ENCODE measurements at places on chromosomes 2 and 18.

DNA sequence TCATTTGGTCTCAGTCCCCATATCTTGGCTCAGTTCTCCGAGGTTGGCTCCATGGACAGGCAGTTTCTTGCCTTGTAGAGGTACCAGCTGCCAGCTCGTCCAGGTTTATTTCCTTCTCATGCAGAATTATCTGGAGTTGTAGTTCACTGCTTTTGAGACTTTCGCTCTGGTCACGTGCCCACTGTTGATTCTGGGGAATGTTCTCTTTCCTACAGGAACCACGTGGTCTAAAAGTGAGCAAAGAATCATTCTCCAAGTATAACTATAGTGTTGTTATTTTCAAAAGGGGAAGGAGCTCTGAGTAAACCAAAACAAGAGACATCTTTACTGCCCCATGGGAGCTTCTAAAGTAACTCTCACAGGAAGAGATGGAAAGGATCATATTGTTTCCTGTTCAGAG lies 41.2 kb upstream of the RAB27B start:
- DNase-seq, result no peak

GRCh38 chr2:234447189-234447588 lies 49.7 kb downstream of the ARL4C start:
- DNase-seq, result no peak

- DNase-seq, result no peak
Measured at GRCh38 chr2:16094811-16095210, 154.5 kb downstream of the MYCN start.

DNA sequence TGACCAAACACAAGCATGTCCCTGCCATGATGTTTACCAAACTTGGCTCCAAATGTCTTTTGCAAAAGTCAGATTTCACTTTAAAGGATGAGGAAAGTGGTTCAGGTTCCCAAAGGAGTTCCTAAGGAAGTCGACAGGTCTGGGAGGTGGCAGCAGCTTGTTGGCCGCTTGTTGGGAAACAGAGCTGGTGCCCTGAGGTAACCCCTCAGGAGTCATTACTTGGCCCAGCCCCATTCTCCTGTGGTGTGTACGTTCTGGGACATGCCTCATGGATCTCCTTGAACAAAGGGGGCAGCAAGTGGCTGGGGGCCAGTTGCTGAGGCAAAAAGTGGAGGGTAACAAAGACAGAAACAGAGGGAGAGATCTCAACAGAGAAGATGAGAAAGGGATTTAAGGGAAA lies 10.9 kb downstream of the TMBIM1 start:
- no peak for DNase-seq

DNA sequence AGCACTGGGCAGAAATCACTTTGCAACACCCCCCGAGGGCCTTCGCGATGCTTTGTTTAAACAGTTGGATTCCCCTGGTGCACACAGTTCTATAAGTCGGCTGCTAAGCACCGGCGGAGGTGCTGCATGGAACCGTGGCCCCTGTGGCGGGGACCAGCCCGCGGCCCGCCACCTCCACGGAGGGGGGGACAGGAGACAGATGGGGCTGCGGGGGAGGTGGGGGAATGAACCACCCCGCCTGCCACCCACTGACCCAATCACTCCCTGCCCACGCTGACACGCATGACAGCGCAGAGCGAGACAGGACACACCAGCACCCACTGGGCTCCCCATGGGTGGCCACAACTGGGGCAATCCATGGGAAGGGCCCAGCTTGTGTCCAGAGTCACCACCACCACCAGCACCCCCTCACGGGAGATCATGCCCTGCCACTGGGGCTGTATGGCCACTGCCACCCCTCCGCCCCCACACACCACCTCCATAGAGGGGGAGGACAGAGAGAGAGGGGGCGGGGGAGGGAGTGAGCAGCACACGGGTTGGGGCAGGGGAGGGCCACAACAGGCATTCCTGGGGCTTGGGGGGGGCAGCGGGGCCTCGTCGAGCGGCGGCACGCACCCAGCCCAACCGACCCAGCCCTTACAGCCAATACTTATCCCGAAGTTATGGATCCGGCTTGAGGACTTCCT lies 118.3 kb upstream of the ANKRD30BL start:
- DNase-seq, result no peak

DNA sequence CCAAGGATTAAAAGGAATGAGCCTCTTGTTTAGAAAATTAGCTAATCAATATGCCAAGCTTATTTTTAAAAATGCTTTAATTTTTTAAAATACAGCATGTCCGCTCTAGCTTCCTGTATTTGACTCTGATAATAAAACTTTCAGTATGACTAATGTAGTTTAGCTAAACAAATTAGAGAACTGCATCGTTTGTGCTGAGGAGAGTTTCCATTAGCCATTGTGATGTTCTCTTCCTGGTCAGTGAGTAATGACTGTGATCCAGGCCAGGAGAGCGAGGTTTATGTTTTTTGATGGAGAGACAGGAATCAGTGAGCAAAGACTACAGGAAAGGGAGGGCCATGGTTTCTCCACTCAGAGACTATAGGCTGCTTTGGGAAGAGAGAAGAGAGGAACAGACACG lies 237.2 kb upstream of the ETAA1 start:
- no peak for DNase-seq

GRCh38 chr2:98726205-98726604 lies 4.7 kb downstream of the MGAT4A start:
- DNase-seq, result no peak

DNA sequence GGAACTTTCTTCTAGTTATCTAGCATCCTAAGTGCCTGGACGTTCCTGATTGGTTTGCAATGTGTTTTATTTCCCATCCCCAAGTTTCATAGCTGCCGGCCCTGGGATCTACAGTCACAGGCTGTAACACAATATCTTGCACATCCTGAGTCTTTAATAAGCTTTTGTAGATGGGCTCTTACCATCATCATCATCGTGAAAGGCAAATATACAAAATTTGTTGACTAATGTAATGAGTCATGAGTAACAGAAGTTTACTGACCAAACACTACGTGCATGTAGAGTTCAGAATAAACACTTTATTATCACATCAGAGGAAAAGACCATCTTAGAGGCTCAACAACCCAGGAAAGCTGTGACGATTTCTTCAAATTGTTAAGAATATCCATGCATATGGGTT lies 8.1 kb upstream of the TYMS start:
- no peak for DNase-seq

GRCh38 chr2:26588576-26588975 lies 52.6 kb downstream of the CIB4 start:
- no peak for DNase-seq

GRCh38 chr2:216315802-216316603 lies 56.3 kb downstream of the MARCHF4 start:
- no peak for DNase-seq

GRCh38 chr2:176156301-176156806 lies 753 bp upstream of the HOXD3 start:
- DNase-seq, result no peak

- no peak for DNase-seq
Measured at GRCh38 chr2:45707006-45707405, 55.5 kb downstream of the PRKCE start.

GRCh38 chr18:66833646-66834045 lies 229.8 kb upstream of the CDH19 start:
- DNase-seq, result no peak

- no peak for DNase-seq
Measured at GRCh38 chr18:13014818-13015217, 23.7 kb downstream of the CEP192 start.

- no peak for DNase-seq
Measured at GRCh38 chr2:26558271-26559043, 80.5 kb upstream of the OTOF start.

DNA sequence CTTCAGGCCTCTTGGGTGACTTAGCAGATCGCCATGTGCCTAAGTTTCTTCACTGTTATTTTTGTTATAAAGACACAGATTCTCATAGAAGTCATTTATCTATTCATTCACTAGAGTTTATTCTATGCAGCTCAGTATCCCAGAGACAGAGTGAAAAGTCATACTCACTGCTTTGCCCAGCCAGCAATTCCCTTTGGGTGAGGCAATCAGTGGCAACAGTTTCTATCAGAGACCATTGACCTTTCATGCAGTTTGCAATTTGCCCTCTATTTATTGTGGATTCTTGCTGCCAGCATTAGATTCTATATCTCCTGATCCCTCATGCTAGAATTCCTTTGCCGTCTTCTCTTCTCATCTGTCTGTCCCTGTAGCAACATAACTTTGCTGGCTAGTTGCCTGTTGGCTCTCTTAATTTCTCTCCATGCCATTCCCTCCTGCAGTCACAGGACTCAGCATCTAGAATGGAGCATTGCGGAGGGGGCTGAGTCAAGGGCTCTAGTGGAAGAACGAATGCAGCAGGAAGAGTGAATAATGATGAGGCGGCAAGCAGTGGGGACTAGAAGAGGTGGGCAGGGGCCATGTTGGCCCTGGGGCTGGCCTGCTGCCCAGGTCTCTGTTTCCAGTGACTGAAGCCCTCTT lies 12.2 kb downstream of the SLC9A4 start:
- DNase-seq, result no peak

DNA sequence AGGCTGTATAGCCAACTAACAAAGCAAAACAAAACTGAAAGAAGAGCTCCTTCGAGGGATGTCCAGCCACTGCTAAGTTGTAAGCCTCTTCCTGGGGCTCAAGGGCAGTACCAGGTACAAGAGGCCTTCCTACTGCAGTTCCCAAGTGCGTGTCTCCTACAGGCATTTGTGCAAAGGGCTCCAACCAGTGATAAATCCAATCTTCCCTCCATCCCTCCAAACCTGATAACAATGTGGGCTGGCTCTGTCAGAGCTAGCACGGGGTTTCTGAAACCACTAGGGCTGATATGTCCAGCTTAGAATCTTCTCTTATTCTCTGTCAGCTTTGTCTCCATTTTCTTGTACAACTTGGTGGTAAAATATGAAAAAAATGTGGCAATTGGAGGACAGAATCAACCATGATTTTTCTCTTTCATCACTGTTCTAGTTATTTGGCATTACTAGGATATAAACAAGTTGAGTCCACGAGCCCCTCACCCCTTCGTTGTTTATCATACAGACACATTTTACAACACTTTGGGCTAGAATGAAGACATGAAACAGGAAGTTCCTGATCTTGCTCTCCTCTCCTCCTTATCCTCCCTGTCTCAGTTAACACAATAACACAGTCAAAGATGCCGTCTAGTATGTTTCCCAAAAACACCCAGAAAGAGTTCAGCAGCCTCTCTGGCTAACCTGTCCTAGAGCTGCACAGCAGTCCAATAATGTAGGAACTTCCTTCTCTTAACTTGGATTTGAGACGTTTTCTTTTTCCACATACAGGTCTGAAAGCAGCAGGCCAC lies 35.4 kb upstream of the WIPF1 start:
- no peak for DNase-seq

DNA sequence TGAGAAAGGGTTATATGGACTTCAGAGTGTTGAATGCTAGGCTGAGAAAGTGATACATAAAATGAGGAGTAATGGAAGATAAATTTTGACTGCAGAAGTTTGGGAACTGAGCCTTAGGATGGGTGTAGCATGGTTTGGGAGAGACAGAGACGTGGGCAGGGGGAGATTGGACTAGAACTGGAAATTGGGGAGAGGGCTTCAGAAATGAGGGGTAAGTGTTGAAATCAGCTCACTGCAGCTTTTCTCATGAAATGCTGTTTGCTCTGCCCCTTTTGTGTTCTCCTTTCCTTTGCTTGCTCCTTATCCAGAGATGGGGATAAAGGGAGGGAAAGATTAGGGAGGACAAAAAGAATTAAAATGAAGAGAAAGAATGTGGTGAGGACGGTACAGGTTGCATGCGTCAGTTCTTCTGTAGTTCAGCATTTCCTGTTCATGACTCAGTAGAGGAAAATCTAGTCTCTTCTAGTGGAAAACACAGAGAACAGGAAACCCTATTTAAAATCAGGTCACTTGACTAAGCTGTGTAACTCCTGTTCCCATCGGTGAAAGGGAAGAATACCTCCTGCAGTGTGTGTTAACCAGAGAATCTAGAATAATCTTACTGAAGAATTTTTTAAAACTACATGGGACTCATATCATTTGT lies 105.6 kb downstream of the CRIM1 start:
- no peak for DNase-seq

DNA sequence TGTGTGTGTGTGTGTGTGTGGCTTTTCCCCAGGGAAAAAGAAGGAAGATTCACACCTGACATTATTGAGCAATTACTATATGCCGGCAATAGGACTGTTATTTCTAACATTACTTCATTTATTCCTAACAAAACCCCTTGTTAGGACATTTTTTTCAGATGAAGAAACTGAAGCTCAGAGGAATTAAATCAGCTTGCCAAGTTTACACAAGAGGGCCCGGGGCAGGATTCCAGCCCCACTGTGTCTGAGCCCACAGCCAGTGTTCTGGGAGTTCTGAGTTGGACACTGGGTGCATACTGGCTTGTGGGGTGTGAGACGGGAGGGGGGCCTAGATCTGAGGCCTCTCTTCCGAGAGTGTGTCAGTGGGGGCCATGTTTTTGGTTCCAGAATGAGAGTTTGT lies 9.9 kb downstream of the TOGARAM2 start:
- no peak for DNase-seq

DNA sequence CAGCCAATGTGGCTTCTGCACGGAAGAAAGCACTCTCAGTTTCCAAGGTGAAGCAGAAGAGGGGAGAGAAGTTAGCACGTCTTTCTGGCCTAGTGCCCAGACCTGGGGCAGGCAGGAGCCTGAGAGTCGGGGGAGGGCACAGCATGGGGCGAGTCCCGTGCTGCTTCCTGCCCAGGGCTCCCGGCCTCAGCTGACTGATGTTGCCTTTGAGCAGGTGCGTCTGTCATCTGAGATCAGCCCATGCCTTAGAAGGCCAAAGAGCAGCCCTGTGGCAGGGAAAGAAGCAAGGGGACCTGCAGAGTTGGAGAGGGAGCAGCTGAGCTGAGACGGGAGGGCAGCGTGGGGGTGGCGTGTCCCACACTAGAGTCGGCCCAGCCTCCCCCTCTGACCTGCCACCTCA lies 3.3 kb downstream of the KCNIP3 start:
- DNase-seq, result no peak

DNA sequence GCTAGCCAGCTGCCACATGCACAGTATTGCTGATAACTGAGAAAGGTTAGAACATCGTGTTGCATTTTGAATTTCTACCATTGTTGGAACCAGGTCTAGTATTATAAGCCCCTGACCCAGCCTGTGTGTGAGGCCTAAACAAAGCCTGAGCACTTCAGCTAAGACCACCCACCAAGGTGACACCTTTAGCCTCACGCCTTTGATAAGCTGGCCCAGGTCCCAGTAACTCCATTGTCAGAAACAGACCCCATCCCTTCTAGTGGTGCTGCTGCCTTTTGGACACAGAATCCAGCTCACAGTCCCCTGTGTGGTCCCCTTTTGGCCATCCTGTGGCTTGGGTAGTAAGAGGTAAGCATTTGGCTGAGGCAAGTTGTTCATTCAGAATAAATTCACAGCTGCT lies 1.6 kb downstream of the ELMOD3 start:
- DNase-seq, result no peak

- no peak for DNase-seq
Measured at GRCh38 chr2:7119132-7119835, 202.1 kb downstream of the RNF144A start.

- DNase-seq, result no peak
Measured at GRCh38 chr2:86065512-86065911, 40.2 kb downstream of the POLR1A start.

GRCh38 chr18:25334588-25334987 lies 17.4 kb downstream of the ZNF521 start:
- no peak for DNase-seq
